ENCODE measurements at places on chromosomes 2 and 18.

- no peak for DNase-seq
Measured at GRCh38 chr18:31190919-31191318, 28.3 kb upstream of the DSC1 start.

DNA sequence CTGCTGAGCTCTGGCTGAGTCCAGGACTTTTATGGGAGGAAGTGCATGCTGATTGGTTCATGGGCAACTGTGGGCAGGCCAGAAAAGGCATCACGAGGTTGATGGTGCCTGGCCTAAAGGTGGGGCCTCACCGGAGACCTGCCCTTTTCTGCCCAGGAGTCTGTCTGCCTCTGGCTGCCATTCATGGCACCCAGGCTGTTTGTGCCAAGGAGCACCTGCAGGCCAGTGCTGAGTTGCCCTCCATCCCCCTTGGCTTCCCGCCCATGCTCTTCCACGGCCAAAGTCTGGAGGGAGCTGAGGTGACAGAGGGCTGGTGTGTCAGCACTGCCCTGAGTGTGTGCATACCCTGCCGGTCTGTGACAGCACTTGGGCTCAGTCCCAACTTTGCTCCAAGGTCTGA lies 123.2 kb downstream of the PTH2R start:
- DNase-seq, result no peak

DNA sequence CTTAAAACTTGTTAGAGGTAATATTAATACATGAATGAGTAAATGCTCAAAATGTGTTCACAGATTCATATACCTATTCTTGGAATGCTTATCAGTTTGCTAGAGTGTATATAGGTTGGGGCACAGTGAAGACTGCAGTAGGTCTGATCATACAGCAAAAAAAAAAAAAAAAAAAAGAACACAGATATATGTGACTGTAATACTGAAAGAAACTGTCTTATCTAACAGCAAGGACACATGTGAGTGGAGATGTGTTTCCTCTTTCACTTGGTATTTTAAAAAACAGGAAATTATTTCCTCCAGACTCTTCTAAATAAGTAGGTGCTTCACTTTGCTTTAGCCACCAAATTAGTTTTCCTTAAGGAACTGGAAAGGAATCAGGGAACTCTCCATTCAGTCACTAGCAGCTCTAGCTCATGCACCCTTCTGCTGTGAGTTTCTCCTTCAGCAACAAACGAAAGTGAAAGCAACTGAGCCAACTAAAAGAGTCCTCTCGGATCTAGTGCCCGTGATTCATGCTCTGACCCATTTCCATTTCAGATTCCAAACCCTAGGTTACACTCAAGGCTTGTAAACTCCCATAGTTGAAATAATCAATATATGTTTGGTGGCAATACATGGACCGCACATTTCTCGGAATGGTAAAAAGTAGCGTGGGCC lies 98.5 kb downstream of the DSEL start:
- DNase-seq, result peak; percentile 86

DNA sequence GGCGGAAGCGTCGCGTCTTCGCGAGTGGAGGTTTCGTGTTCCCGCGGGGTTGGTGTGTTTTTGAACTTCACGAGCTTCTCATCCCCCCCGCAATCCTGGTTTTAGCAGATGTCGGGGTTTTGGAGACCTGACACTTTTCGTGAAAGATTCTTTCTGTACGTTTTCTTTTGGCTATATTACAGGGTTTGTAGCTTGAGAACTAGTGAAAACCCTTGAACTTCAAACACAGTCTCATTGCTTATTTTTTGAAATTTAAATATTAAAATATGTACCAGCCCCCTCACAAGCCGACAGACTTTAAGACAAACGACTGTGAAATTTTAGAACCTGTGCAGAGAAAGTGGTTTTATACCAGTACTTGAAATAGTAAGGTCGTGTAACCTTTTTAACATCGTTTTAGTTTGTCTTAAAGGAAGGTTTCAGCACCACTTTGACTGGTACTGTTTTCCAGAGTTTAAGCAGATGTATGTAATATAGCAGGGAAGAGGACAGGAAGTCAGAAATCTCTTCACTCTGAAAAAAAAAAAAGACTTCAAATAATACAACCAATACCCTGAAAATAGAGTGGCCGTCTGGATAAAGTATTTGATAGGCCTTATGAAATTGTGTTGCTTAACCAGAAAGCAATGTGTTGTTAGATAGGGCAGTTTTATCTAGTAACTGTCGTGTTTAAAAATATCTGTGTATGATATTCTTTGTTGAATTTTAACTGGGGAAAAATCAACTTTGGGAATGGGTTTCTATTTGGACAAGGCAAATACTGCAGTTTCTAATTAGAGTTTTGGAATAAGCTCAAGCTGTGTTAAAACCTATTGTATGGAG lies 1.4 kb downstream of the SPATS2L start:
- DNase-seq, result peak; percentile 28

GRCh38 chr2:242060212-242060835 lies 190.8 kb downstream of the RTP5 start:
- no peak for DNase-seq

DNA sequence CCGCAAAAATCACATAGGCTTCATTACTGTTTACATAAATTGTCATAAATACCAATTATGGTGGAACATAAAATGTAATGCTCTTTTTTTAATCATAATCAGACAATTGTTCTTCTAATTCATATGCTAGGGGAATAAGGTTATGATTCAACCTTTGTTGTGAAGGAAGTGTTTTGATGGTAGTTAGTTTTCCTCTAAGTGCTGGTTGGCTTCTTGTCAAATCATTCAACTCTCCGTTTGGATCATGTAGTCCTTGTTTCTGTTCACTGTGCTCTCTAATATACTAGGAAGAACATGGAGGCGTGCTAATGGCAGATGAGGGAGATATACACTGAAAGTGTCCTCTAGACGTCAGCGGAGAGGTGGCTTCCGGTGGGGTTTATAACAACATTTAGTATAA lies 1938.0 kb upstream of the PIK3C3 start:
- no peak for DNase-seq

GRCh38 chr2:171128461-171128860 lies 32.2 kb downstream of the TLK1 start:
- no peak for DNase-seq
